Gastrocnemius medialis (tissue), 4 donors: ENCODE measurements at places on chromosomes 6 and 20. TPM values are rescaled to one million over a fixed set of nuclear protein-coding genes. Genes with fewer than 3 reads are reported as not detected.

- no peaks in the 10 kb centered on the region for H3K36me3 ChIP-seq
- no peaks in the 10 kb centered on the region for H3K4me1 ChIP-seq
Measured at GRCh38 chr6:34059136-34059731, 86.7 kb downstream of the GRM4 start.

Gene TPD52L2
- total RNA-seq, result 60.7 TPM

Gene SPTLC3
- 0.46 TPM for total RNA-seq

- DNase-seq, result no peak
- H3K27me3 ChIP-seq, result no peaks in the 10 kb centered on the region
- no peaks in the 10 kb centered on the region for H3K36me3 ChIP-seq
Measured at GRCh38 chr6:10478187-10479040, 42.7 kb upstream of the GCNT2 start.

DNA sequence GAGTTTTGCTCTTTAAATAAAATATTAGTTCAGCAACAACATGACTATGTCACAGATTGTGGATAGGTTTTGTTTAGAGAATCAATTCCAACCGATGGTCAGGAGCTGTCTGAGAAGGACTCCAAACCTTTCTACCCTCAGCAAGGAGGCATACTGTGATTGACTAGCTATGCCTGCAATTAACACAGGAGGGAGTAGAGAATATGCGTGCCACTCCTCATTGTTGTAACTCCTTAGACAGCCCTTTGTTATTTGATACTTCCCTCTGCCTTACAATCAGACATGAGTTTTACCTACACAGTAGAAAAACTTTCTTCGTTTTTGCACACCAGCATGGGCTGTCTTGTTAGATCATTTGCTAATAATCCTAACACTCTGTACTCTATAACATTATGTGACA is 796.5 kb downstream of the PRIM2 start:
- H3K4me3 ChIP-seq, result no peak overlapping the region
- H3K27me3 ChIP-seq, result no peaks in the 10 kb centered on the region
- no peaks in the 10 kb centered on the region for H3K4me1 ChIP-seq
- no peak for DNase-seq
- no peaks in the 10 kb centered on the region for H3K36me3 ChIP-seq

DNA sequence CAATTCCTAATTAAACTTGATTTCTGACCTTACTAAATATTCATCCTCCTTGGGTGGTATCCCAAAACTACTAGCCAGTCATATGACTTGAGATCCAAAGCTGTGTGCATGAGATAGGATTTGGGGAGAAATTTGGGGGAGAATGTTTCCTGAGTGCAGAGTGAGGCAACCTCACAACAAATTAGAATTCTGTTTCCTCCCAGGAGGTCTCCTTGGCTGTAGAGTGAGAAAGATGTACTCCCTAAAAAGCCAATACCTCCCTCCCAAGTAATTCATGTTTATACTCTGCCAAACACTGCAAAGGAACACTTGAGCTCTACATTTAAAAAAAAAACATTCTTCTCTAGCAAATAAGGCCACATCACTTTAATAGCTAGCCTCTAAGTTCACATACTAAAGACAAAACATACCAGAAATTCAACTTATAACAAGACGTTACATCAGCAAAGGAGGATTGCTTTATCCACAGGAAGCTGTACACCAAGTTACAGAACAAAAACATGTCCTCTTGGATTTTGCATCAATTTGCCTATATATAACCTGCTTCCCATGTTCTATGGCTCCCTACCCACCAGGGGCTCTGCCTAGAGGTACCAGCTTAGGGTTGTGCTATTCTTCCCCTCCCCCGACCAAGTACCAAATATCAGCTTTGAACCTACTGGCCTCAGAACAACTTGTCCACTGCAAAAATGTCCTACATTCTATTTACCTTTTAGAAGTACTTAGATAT is 15.4 kb upstream of the TMEM30A start:
- no peaks in the 10 kb centered on the region for H3K27me3 ChIP-seq
- H3K27ac ChIP-seq, result peak overlapping the region; percentile 12
- no peak for DNase-seq
- H3K4me1 ChIP-seq, result peaks cover 11% of the 10 kb centered on the region
- H3K36me3 ChIP-seq, result no peaks in the 10 kb centered on the region

Gene LTA
- not detected for total RNA-seq

DNA sequence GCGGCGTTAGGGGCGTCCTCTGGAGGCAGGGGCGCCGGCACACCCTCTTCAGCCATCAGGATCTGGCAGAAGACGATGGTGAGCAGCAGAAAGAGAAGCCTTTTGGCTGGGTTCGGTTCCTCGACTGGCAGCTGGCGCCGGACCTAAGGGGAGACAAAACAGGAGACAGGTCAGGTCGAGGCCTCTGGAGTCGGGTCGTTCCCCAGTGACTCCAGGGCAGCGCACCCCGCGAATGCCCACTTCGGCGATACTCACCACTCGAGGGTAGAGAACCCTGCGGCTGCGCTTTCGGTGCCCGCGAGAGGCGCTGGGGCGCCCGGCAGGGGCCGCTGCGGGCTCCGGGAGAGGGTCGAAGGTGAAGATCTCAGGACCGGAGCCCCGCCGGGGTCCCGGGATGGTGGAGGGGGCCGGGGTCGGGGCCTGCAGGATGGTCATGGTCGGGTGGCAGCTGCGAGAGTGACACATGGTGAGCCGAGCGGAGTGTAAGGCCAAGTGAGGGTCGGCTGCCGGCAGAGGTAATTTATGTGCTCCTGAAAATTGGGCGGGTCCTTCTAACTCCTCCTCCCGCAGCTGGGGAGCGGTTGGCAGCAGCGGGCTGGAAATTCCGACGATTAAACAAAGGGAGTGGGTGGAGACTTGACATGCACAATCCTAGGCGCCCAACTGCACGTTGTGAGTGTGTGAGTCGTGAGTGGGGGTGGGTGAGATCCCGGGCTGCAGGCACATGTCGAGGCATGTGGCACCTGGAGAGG is at the start of gene IER3:
IER3 (minus strand) TSS at position 494 of the 752 bp plus-strand sequence; CDS start at position 465, 29 bp downstream.
- peak within 1 kb of the TSS; percentile 87 for H3K27ac ChIP-seq
- H3K4me3 ChIP-seq, result peak within 1 kb of the TSS; percentile 63
- no peaks in the 10 kb centered on the region for H3K27me3 ChIP-seq
- peaks cover 22% of the 10 kb centered on the region for H3K4me1 ChIP-seq

GRCh38 chr20:57262301-57262700 is 4.1 kb downstream of the BMP7 start:
- DNase-seq, result no peak
- H3K36me3 ChIP-seq, result no peaks in the 10 kb centered on the region
- H3K4me3 ChIP-seq, result no peak overlapping the region
- H3K27me3 ChIP-seq, result peaks cover 76% of the 10 kb centered on the region
